Stimulated activated CD8-positive, alpha-beta memory T cell treated with anti-CD3 and anti-CD28 coated beads, Interleukin-4, amount 100 ng/mL, for 1 hour (primary cell): ENCODE measurements at places on chromosomes 4 and X.

- DNase-seq, result no peak
These were observed 253.4 kb downstream of the MAPK10 start for GRCh38 chr4:86106475-86106874.

DNA sequence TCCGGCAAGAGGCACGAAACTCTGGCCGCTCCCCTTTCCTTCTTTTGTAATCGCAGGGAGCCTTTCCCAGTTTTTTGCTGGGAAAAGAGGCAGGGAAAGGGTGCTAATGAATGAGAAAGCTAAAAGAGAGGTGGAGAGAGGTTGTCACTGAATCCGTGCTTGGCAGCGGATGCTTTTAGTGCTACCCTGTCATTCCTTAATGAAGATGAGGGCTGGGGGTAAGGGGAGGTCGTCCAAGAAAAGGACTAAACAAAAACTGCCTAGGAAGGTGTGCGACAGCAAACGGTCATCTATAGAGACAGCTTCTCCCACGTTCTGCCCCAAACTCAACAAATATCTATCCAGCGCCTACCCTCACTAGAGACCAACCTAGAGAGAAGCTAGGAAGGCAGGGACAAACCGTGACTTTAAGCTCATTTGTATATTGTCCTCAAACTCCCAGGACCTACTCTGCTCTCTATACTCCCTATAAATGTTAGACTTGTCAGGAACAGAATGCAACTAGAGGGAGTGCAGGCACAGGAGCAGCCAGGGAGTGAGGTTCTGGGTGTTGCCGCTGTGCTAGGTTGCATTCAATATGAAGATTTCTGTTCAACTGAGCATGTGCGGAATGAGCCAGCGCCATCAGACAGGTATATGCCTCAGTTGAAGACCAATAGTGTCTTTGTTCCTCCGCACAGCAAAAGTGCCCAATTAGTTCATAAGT, 777 bp upstream of the CASK start:
- DNase-seq, result no peak

GRCh38 chrX:98607739-98608138, 1724.0 kb downstream of the RPA4 start:
- no peak for DNase-seq

GRCh38 chr4:121875652-121876051, 5.4 kb upstream of the BBS7 start:
- no peak for DNase-seq

DNA sequence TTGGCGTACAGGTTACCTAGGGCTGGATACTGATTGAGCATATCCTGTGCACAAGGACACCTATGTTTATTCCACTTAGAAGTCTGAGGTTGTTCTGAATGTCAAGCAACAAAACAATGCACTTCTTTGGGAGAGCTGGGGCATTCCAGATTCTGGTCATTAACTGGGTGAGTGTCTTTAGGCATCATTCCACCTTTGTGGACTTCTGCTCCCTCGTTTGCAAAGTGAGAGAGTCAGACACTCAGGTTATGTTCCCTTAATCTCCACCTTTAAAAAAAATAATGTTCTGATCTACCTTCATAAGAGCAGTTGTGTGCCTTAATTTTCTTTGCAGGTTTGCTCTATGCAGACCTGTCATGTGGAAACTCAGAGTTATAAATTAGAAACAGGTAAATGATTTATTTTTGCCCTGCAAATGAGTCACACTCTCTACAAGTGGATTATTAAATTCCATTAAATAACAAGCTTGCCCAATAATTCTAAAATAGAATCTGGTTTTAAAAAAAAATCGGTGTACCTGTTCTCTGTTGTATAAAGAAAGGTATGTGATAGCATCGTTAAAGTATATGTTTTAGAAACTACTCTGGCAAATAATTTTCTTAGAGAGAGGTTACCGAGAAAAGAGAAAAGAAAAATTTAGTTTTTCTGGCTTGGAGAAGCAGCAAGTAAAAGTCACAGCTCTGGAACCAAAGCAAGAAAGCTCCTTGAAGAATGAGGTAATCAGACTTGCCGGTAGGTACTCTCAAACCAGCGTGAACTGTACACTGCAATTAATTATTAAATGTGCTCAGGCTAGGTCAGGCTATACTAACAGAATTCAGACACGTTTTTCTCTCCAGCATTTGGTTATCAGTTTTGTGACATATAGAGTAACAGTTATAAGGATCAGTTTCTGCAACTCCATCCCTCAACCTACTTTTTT, 93.2 kb downstream of the SORBS2 start:
- no peak for DNase-seq

- no peak for DNase-seq
These were observed 30.8 kb downstream of the COMMD8 start for GRCh38 chr4:47432749-47433148.

DNA sequence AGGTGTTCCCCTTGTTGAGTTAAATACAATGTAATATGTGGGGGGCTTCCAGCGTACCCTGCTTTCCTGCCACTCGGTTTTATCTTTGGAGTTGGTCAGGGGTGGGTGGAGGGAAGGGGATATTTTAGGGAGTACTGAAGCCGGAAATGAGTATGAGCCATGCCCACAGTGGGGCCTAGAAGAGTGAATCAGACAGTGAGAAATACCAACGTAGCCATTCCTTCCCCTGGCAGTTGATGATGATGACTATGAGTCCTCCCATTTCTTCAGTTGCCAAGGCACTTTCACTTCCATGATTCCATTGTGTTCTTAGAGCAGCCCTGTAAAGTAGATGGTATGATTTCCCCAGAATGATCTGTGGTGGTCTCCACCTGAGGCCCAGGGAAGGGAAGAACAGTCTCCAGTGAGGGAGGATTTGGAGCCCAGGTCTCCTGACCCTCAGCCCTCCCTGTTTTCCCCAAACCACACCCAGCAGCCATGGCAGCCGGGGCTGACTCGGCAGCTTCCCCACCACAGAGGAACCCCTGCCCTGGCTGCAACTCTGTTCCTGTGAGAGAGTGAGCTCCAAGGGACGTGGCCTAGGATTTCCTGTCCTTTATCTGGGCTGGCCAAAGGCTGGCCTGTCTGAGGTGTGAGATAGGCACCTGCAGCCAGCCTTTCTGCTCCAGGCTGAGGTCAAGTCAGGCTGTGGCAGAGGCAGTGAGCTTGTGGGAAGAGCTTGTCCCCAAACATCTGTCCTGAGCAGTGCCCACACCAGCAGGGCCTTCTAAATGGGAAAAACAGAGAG, 52.7 kb downstream of the STARD8 start:
- DNase-seq, result no peak

DNA sequence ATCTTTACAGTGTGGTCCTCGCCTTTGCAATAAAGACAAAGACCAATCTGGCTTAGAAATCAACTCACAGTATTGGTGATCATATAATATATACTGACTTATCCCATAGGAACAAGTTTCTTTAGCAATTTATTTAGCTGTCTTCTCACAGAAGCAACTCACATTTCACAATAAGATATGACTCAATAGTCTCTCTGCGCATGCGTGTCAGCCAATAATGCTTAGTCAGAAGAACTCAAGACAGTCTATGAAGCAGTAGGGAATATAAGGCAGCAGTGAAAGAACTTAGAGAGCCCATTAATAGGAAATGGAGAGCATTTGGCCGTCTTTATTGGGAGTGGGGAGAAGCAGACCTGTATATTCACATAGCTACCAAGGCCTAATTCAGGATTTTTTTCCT, 216.7 kb downstream of the IL13RA2 start:
- DNase-seq, result no peak

DNA sequence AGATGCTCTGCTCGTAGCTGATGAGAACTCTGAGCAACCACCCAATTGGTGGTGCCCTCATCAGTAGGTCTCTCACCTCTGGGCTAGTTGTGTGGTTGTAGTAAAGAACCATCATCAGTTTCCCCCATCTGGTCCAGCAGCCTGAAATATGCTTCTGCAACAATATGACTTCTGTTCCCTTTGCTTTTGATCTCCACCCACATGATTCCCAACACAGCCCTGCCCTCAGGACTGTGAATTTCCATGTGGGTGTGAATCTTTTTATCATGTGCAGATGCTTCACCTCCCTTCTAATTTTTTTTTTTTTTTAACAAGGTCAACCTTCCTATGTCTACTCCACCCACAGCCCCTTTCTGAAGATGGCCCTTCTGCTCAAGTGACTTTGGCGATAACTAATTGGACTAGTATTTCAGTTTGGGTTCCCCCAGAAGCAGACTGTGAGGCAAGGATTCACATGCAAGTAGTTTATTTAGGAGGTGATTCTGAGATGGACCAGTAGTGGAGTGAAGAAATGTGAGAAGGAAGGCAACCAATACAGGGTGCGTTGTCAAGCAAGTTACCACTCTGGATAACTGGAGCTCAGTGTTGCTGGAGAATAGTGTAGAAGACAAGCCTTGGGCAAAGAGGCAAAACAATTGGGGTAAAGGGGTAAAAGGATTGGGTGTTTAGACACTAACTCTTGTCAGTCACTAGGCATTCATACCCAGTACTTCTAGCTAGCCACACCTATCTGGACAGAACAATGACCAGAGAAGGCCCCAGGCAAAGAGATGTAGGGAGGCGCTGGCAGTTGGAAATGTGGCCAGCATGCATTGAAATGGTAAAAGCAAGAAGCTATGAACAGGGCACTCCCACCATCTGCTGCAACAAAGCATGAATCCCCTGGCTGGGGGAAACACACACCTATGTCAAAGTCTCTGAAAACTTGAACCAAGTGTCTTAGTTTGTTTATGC, 466.2 kb downstream of the BCOR start:
- no peak for DNase-seq

DNA sequence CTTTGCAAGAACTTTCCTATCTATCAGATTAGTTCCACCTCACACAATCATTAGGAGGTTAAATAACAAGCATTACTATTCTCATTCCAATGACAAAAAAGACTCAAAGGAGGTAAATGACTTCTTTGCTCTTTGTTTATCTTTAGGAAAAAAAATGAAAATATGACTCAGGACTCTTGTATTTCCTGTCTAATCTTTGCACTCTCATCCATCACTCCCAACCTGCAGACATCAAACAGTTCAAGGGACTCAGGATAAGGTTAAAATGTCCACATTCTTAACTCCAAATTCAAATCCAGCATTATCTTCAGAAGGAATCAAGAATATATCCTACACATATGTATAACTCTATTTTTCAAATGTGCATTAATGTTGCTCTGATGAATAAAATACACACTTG, 139.6 kb downstream of the UNC5C start:
- no peak for DNase-seq

DNA sequence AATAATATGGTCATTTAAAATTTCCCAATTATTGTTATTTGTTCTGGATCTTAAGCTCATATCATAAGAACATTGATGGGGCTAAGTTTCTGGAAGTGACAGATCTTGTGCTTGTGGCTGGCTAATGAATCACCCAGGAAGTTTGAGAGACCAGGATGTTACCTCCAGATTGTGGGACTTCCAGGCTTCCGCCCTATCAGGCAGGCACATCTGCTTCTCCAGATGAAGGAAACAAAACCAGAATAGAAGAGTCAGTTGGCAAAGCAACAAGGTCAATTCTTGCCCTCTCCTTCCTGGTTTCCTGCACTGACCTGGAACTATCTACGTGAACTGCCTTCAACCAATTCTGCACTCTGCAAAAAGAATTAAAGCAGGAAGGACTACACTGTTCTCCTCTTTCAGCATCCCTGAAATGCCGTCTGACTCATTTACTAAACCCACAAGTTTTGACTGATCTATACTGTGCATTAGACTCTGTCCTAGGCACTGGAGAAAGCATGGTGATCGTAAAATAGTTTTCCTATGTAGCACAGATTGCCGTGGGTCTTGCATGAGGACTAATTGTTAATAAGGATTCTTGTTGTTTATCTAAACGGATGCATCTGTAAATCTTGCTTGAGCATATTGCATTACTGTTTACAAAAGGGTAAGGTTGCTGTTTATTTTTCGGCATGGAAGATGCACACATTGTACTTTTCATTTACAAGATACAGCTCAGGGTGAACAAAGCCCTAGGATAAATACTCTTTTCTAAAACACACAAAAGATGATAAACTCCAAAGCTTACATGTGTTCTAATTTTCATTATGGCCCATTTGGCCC, 74.6 kb downstream of the AMELX start:
- DNase-seq, result no peak

GRCh38 chr4:183863155-183863825, 41.8 kb upstream of the STOX2 start:
- no peak for DNase-seq

DNA sequence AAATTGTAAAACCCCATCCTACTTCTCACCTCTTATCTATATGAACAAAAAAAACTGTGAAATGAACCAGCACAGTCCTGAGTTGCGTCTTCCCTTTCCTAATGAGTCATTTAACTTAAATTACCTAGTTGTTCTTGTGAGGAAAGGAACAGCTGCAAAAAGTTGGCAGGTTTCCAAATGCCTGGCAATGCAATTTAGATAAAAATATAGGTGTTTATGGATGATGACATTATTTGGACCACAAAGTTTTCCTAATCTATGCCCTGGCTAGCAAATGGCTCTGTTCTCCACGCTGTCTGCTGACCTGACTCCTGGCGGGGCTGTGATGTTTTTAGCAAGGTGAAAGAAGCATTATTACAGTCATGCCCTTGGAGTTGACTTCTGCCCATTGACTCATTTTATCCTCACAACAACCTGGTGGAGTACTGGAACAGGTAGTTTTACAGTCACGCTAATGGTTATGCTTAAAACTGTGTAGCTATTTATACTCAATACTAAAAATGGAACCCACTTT, 29.8 kb upstream of the RELL1 start:
- DNase-seq, result no peak

DNA sequence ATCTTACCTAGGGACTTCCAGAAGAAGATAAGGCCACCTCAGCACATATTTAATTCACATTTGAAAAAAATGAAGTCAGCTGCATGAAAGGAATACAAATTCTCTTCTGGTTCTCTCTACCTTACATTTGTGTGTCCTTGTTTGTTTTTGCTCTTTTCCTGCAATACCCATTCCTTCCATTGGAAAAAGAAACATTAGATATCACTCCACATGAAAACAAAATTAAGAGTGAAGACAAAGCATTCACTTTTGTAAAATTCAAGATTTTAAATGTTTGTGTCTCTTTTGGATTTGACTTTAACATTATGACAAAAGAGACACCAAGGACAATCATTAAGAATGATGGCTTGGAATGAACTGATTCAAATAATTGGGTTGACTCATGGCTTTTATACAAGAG, 1351.8 kb downstream of the FSTL5 start:
- no peak for DNase-seq

DNA sequence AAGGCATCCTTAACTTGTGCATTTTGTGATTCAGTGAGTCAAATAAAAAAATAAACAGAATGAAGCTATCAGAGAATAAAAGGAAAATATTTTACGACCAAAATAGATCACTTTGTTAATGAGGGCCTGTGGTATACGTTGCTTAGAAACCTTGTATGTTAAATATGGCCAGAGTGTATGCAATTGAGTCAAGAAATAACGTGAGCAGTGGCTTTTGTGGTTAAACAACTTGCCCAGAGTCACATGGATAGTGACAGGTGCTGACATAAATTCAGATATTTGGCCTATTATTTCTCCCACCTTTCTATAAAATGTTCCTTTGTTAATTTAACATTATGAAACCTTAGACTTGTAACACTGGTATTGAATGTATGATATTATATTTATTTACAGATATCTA, 393.4 kb downstream of the PABPC4L start:
- DNase-seq, result no peak

- DNase-seq, result no peak
These were observed 111.2 kb downstream of the PPP3CA start for GRCh38 chr4:101236097-101236496.

- no peak for DNase-seq
These were observed 117.0 kb downstream of the CBLL2 start for GRCh38 chrX:22389556-22390179.

- DNase-seq, result no peak
These were observed 84.2 kb upstream of the EGFL6 start for GRCh38 chrX:13485167-13485566.
